ENCODE measurements at places on chromosomes 2 and 18. TPM values are rescaled to one million over a fixed set of nuclear protein-coding genes. Genes with fewer than 3 reads are reported as not detected.

DNA sequence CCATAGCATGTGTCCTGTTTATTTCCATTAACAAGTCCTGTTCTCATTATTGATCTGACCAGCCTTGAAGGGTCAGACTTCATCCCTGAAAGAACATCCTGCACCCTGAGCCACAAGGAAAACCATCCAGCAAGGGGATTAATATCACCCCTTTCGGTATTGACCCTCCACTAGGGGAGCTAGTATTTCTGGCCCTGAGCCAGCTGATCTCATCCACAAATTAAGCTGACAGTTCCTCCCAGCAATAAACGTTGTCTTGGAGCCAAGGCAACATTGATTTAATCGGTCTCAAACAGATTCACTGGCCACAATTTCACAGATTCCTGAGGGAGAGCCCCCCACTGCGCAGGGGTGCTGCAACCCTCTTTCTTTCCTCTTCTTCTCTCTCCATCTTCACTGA lies 353.1 kb upstream of the FANCL start:
- DNase-seq = no peak

GRCh38 chr18:56291294-56291693 lies 347.1 kb downstream of the TXNL1 start:
- no peak for DNase-seq

DNA sequence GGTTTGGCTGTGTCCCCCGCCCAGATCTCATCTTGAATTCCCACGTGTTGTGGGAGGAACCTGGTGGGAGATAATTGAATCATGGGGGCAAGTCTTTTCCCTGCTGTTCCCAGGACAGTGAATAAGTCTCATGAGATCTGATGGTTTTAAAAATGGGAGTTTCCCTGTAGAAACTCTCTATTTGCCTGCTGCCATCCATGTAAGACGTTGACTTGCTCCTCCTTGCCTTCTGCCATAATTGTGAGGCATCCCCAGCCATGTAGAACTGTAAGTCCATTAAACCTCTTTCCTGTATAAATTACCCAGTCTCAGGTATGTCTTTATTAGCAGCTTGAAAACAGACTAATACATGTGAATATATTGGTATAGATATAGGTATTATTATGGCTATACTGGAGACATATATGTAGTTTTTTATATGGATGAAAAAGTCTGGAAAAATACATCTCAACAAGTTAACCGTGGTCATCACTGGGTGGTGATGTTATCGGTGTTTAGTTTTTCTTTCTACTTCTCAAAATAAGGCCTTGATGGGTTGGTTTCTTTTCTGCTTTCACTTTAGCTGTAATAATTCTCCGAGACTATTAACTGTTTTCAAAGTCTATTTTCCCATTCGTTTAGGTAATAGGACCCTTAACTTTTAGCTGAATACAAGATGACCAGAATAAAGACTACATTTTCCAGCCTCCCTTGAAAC lies 39.1 kb upstream of the NCOA1 start:
- no peak for DNase-seq

Gene LYG1
- 0.46 TPM for polyA plus RNA-seq

Gene FECH
- polyA plus RNA-seq = 16.0 TPM

Gene SPATS2L
- polyA plus RNA-seq = 19.6 TPM

GRCh38 chr2:62309465-62310091 lies 113.7 kb downstream of the B3GNT2 start:
- no peak for DNase-seq

- DNase-seq = no peak
These were observed 68.9 kb downstream of the PLCL1 start for GRCh38 chr2:197873293-197873701.

Gene RBKS
- 3.7 TPM for polyA plus RNA-seq

GRCh38 chr2:216950547-216950946 lies 90.7 kb upstream of the TNP1 start:
- DNase-seq = no peak
